Fibroblast of lung (primary cell): ENCODE measurements at places on chromosomes 6 and 20. TPM values are rescaled to one million over a fixed set of nuclear protein-coding genes. Genes with fewer than 3 reads are reported as not detected.

GRCh38 chr6:121302882-121303281 is 31.4 kb downstream of the TBC1D32 start:
- H3K27ac ChIP-seq = no peak overlapping the region
- no peaks in the 10 kb centered on the region for H3K27me3 ChIP-seq
- DNase-seq = no peak
- H3K4me1 ChIP-seq = no peaks in the 10 kb centered on the region
- no peaks in the 10 kb centered on the region for H3K36me3 ChIP-seq

GRCh38 chr6:151240791-151241642 is 1.2 kb downstream of the AKAP12 start:
- H3K27me3 ChIP-seq = no peaks in the 10 kb centered on the region
- peaks cover 3% of the 10 kb centered on the region for H3K4me1 ChIP-seq
- peak; percentile 88 for DNase-seq
- no peaks in the 10 kb centered on the region for H3K36me3 ChIP-seq

DNA sequence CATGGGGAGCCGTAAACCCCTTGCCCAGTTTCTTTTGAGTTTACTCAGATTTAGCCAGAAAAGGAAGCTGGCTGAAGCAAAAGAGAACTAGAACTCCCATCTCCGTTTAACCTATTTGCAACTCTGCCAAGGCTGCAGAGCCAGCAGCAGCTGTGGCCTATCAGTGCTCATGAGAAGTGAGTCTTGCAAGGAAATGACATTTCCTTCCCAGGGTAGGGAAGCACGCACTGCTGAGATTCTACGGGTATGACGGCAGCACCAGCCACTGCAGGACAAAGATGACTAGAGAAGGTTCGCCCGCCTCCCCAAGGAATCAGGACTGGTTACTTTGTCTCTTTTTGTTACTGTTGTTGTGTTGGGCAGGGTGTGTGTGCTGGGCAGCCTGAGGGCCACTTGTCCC is 47.6 kb downstream of the PPP1R3G start:
- no peaks in the 10 kb centered on the region for H3K27me3 ChIP-seq
- H3K36me3 ChIP-seq = no peaks in the 10 kb centered on the region
- peak overlapping the region; percentile 19 for H3K4me3 ChIP-seq
- H3K27ac ChIP-seq = peak overlapping the region; percentile 73
- DNase-seq = peak; percentile 99
- peaks cover 5% of the 10 kb centered on the region for H3K4me1 ChIP-seq

- peaks cover 2% of the 10 kb centered on the region for H3K4me1 ChIP-seq
- no peaks in the 10 kb centered on the region for H3K27me3 ChIP-seq
- no peak overlapping the region for H3K27ac ChIP-seq
- no peaks in the 10 kb centered on the region for H3K36me3 ChIP-seq
- H3K4me3 ChIP-seq = no peak overlapping the region
Measured at GRCh38 chr20:33578510-33578909, 83.6 kb upstream of the C20orf144 start.

DNA sequence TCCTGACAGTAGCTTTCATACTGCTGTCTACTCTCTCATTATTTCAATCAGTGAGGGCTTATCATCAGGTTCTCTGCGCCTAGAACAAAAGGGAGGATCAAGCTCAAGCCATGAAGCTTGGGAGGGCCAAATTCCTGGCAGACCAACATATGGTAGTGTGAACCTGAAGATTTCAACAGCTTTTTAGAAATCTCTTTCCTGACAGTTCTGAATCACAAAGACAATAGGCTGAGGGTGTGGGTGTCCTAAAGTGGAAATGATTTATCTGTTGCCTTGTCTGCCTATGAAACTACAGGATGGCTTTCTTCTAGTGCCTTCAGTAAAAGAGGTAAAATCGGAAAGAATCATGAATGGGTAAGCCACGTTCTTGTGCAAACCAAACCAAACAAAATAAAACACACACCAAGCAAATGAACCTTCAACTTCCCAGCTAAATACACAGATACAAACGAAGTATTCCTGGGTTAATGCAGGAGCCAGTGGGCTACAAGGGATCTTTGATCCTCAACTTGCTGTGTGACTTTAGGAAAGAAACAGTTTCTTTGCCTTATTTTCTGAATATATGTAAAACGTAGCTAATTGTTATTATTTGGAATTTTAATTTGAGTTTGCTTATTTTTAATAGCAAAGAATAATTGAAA is 2.7 kb upstream of the RHAG start:
- H3K4me3 ChIP-seq = no peak overlapping the region
- DNase-seq = no peak
- no peaks in the 10 kb centered on the region for H3K4me1 ChIP-seq
- no peaks in the 10 kb centered on the region for H3K36me3 ChIP-seq
- H3K27me3 ChIP-seq = no peaks in the 10 kb centered on the region

- peak overlapping the region; percentile 66 for H3K4me3 ChIP-seq
- H3K27ac ChIP-seq = no peak overlapping the region
- H3K4me1 ChIP-seq = peaks cover 4% of the 10 kb centered on the region
- no peaks in the 10 kb centered on the region for H3K36me3 ChIP-seq
- peak; percentile 25 for DNase-seq
Measured at GRCh38 chr6:135182071-135183001, 1.2 kb downstream of the MYB start.

DNA sequence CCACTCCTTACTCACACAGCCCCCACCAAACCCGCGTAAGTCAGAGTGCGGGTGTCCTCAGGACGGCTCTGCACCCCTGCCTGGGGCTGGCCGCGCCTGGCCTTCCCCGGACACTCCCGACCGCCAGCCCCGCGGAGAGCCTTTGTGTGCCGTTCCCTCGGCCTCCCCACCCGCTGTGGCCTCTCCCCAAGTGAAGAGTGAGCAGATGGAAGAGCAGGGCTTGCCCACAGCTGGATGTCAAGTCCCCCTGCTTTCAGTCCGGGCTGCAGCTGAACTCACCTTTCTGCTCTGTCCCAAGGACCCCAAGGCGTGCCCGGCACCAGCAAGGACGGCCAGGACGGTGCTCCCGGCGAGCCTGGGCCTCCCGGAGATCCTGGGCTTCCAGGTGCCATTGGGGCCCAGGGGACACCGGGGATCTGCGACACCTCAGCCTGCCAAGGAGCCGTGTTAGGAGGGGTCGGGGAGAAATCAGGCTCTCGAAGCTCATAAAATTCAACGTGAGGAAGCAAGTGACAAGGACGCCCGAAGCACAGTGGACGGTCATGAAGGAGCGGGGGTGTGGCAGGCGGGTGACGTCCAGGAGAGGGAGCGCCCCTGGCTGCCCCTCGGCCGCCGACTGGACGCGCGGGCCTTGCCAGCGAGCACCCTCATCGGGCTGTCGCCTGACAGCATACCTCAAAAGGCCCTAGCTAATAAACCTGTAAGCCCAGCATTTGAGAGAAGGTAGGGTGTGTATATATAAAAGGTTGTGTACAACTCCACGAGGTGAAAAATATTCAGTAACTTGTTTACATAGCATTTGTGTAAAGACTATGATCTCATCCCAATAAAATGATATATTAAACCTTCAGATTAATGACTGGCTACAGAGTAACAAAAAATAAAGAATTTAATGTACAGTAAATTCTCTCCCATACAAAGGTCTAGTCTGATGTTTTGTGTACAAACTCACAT is 21.1 kb downstream of the TCFL5 start:
- DNase-seq = no peak
- H3K4me3 ChIP-seq = no peak overlapping the region
- H3K4me1 ChIP-seq = no peaks in the 10 kb centered on the region
- H3K27me3 ChIP-seq = no peaks in the 10 kb centered on the region

DNA sequence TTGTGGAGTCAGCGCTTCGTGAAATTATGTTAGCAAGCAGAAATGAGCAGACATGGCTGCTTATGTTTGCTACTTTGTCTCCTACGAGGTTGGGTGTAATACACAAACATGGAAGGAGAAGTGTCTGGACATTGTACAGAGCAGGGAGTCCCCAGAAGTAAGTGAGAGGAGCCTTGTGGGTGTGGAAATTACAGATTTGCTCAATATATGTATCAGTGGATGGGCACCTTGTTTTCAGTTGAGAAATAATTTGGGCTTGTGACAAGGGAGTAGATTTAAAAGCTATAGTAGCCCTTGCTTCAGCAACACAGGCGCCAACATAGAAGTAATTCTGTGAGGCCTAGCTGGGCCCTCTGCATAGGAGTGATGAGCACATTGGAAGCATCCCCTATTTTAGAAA is 49.2 kb downstream of the HECA start:
- DNase-seq = no peak
- H3K4me3 ChIP-seq = no peak overlapping the region
- no peak overlapping the region for H3K27ac ChIP-seq
- H3K36me3 ChIP-seq = no peaks in the 10 kb centered on the region
- H3K27me3 ChIP-seq = no peaks in the 10 kb centered on the region

GRCh38 chr20:49360242-49360968 is 82.5 kb upstream of the ZNFX1 start:
- H3K4me3 ChIP-seq = no peak overlapping the region
- no peaks in the 10 kb centered on the region for H3K36me3 ChIP-seq
- H3K4me1 ChIP-seq = no peaks in the 10 kb centered on the region
- no peak for DNase-seq

OR2H1 gene
- not detected in 2 replicates for total RNA-seq

AURKA gene
- 4.9 and 27.7 TPM in 2 replicates for total RNA-seq
